Stimulated activated CD8-positive, alpha-beta memory T cell treated with anti-CD3 and anti-CD28 coated beads, Interleukin-4, amount 100 ng/mL, for 48 hours (primary cell): ENCODE measurements at places on chromosomes 12 and 14.
A peak's percentile ranks its signal among the peaks of the same experiment; 100 is the strongest.

GRCh38 chr12:132710043-132710404 lies 618 bp upstream of the PGAM5 start:
- DNase-seq = peak; percentile 47

DNA sequence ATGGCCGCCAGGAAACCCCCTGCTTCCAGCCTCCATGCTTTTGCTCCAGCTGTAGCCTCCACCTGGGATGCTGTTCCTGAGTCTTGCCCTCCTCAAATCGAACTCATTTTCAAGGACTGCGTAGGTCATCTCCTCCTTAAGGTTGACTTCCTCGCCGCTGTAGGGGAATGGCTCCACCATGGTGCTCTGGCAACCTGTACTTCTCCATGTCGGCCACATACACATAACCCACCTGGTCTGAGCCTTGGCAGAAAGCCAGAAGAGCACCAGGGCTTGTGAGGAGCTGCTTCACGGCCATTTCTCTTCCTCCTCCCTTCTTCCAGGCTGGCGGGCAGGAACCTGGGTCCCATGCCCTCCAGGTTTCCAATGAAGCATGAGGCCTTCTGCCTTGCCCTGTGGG lies 36.7 kb upstream of the BEGAIN start:
- DNase-seq = no peak

- DNase-seq = no peak
These were observed 49.1 kb downstream of the B4GALNT3 start for GRCh38 chr12:508795-509194.

- DNase-seq = no peak
These were observed 181.9 kb downstream of the C12orf42 start for GRCh38 chr12:103313894-103314293.

DNA sequence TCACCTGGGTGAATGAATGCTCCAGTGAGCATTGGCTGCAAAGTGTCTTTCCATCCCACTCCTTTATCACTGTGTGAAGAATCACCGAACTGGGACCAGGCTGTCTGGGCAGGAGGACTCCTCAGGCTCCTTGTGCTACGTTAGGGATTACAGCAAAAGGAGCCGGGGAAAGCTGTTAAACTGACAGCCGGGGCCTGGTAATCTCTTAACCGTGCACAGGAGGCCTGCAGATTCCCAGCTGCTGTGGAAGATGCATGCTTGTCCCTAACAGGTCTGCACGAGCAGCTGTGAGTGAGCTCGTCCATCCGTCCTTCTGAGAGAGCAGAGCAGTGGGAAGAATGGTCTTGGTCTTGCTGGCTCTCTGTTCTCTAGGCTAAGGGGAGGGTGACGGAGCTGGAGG lies 231.5 kb downstream of the AACS start:
- DNase-seq = no peak
